GM04503 (cell line): ENCODE measurements at places on chromosomes 12 and 14.
A peak's percentile ranks its signal among the peaks of the same experiment; 100 is the strongest.

DNA sequence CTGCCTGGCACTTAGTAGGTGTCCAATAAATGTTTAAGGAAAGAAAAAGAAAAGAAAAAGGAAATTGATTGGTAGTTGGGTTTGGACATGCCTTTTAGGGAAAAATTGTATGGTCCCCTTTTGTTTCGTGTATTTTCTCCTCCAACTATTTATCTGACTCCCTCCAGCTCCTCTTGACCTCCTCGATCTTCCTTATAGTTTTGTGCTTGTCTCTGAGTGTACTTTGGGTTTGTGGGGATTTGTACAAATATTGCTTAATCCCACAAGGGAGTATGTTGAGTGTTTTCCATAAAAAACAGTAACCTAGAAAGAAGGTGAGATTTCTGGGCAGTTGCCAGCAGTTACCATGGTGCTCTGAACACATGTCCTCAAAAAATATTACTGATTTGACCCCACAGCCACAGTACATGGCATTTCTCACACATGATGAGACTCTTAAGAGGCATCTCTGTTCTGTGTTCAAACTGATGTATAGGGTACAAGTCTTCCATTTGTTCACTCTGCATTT lies 15.7 kb downstream of the PLEKHG7 start:
- no peak for DNase-seq

- DNase-seq: no peak
These were observed 771.3 kb upstream of the TBX3 start for GRCh38 chr12:115455268-115455681.

DNA sequence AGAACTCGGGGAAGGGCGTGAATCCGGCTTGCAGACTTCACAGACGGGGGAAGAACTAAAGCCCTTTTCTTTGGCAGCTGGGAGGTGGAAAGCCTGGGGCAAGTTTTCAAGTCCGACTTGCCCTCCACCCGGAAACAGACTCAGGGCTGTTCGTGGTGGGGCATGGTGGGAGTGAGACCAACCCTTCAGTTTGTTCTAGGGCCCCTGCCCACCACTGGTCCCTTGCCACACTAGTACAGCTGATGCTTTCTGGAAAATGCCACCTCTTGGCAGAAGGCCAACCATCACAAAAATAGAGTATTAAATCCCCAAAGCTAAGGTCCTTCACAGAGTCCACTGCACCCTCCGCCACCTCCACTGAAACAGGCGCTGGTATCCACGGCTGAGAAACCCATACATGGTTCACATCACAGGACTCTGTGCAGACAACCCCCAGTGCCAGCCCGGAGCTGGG lies 50.4 kb upstream of the DDX11 start:
- no peak for DNase-seq

GRCh38 chr12:65496617-65497016 lies 218.1 kb downstream of the MSRB3 start:
- no peak for DNase-seq

DNA sequence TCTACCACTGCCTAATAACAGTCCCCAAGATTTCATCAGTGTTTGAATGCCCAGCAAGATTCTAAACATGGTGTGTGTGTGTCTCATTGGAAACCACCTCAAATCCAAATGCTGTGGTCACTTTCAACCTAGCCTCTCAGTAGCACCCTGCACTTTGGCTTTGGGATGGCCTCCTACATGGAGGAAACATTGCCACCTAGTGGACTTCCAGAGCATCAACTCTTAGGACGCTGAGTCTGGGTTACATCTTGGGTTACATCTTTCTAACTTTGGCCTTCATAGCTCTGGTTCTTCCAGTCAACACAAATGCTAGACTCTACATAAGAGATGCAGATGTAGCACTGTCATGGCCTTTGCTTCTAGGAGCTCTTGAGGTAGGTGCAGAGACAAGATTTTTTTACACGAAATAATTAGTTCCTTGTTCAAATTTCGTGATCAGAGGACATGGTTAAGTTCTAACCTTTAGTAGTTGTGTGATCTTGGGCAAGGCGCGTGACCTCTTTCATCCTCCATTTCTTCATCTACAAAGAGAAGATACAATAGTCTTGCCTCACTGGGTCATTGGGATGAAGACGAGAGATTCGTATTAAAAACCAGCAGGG lies 113.5 kb upstream of the VASH1 start:
- DNase-seq: peak; percentile 11

- DNase-seq: no peak
These were observed 121.3 kb upstream of the CCND2 start for GRCh38 chr12:4152145-4152795.

DNA sequence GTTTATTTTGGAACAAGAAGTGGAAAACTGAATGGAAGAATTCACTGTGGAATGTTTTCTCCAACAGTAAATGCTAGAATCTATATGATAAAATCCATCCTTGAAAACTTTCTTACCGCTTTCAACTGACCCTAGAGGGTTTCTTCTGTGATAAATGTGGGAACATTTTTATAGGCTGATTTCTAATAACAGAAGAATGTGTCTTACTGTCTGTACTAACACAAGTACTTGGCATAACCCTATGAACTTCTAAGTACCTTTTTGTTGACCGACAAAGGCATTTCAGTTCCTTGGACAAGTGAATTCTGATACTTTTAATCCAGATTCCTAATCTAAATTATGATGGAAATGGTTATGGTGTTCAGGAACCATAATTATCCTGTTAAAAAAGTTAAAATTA lies 1109.7 kb upstream of the FLRT2 start:
- no peak for DNase-seq

DNA sequence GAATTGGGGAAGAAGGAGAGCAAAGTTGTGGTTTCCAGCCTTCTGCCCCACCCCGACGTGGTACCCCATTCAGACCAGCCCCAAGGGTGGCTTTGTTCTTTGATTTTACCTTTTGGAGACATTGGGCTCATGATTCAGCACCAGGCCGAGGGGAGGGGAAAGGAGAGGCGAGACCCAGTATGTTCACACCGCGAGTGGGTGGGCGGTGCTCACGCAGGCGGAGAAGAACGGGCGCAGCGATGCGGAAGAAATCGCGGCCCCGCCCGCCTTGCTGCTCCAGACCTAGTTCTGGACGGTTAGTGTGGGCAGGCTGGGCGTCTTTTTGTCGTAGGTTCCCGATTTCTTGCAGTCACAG lies 963 bp downstream of the ATL1 start:
- peak; percentile 9 for DNase-seq

DNA sequence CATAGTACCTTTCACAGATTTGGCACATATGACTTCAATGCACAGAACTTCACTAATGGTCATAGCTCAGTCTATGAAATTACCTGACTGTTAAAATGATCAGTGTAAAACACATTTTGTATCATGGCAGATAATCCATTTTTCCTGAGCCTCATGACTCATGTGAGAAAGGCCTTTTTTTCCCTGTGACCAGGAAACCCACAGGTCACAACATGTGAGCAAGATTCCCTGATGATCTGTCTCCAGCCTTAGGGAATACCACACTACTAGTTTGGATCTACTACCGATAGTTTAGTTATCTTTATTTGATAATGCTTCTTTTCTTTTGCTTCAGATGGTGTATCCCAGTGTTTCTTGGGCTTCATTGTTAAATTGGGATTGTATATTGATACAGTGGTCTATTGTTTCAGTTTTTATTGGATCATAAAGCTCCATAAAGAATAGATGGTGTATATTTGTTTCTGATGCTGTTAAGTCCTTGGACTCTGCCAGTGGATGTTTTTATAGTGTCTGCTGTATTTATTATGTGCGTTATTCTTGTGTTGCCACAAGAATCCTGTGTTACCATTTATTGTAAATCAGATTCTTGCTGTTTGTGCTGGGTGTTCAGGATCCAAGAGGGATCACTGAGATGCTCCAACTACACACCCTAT lies 248.7 kb upstream of the PELI2 start:
- DNase-seq: no peak

GRCh38 chr12:66662179-66662578 lies 16.7 kb downstream of the GRIP1 start:
- no peak for DNase-seq

- DNase-seq: no peak
These were observed 2.8 kb upstream of the SIX1 start for GRCh38 chr14:60651796-60652673.

DNA sequence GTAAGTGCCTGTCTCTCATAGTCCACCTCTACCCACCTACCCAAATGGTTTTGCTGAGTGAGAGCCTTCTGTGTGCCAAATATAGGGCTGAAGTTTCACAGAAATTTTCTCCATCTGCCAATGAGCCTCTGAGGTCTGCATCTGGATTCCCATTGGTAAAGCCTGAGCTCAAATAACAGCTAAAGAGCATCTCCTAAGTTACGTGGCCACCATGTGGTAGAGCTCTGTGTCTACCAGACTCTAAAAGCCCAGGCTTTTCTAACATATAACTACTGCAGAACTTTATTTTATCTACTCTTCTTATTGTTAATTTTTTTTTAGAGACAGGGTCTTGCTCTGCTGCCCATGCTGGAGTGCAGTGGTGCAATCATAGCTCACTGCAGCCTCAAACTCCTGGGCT lies 16.0 kb downstream of the AMDHD1 start:
- DNase-seq: no peak

DNA sequence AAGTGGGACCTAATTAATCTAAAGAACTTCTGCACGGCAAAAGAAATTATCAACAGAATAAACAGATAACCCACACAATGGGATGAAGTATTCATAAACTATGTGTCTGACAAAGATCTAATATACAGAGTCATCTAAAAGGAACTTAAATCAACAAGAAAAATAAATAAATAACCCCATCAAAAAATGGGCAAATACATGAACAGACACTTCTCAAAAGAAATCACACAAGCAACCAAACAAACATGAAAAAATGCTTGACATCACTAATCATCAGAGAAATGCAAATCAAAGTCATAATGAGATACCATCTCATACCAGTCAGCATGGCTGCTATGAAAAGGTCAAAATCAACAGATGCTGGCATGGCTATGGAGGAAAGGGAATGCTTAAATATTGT lies 466.9 kb downstream of the SOX5 start:
- no peak for DNase-seq

DNA sequence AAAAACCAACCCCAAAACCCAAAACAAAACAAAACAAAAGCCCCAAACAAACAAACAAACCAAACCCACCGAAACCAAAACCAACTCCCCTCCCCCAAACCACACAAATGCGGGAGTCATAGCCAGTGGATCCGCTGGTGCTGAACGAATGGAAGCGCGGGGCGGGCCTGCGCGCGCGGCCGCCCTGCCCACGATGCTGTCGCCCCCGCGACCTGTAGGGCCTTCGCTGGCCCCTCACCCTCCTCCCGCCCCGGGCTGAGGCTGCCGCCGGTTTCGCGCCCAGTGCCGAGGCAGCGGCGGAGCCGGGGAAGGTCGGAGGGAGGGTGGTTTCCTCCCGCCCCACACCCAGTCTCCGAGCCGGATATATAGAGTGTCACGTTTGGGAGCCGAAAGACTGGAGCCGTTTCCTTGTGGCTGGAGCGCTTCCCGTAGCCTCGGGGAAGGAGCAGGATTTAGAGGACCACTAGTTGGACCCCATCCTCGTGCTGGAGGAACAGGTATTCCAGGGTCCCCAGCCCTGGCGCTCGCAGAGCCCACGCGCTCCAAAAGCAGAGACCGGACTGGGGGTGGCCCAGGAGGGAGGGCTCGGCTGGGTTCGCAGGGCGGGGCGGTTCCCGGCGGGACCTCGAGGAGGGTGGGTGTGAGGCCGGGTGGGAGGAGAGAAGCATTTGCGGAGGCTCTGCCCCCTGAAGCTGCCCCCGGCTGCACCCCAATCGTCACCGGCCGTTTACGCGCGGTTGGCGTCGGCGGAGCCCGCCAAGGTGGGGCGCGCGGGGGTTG lies at the start of gene FAR2:
FAR2 (plus strand) TSS at position 368 of the 780 bp plus-strand sequence. CDS start 121,172 bp downstream, outside the sequence.
- no peak for DNase-seq

DNA sequence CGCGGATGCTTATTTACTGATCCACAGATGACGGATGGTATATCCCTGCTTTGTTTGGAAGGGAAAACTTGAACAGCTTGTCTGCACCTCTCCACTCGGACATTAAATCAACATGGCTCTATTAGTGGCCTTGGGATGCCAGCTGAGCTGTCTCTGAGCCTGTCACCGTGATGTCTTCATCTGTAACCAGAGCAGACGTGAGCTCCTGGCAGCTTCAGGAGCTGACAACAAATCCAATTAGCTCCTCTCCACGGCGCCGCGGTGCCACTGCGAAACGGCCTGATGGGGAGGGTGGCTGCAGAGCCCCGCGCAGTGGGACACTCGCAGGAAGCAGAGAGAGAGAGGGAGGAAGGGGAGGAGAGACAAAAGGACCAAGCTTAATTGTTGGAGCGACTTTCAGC lies 112.3 kb downstream of the PAPOLA start:
- DNase-seq: no peak

DNA sequence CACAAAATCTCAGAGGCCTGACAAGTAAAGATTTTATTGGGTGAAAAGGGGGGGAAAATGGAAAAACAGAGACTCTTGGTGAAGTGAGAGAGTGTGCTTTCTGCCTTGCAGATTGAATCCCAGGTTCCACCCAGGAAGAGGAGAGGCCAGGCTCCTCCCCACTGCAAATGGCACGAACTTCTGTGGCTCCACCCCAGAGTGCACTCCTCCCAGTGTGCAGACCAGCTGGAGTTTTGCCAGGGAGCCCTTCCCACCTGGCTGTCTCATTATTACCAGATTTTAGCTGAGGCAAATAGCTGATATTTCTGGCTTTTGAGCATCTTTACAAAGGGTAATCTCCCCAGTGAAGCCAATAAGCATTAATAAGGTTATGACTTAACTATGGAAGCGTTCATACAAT lies 51.9 kb downstream of the TESPA1 start:
- no peak for DNase-seq

GRCh38 chr14:100523843-100524169 lies 63.4 kb downstream of the BEGAIN start:
- no peak for DNase-seq

DNA sequence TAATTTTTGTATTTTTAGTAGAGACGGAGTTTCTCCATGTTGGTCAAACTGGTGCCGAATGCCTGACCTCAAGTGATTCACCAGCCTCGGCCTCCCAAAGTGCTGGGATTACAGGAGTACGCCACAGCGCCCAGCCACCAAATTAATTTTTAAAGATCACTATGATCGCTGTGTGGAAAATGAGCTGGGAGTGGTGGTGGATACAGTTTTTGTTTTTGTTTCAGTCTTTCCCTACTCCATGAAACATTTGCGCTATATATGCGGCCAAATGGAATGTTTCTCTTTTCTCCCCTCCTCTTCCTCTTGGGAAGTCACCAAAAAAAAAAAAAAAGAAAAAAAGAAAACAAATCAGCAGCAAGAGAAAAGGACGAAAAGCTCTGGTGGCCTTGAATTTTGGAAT lies 20.8 kb upstream of the P2RX4 start:
- DNase-seq: no peak

GRCh38 chr12:69095765-69096477 lies 143.4 kb upstream of the CPSF6 start:
- no peak for DNase-seq

GRCh38 chr12:116915326-116915725 lies 4.6 kb downstream of the FBXW8 start:
- DNase-seq: no peak

DNA sequence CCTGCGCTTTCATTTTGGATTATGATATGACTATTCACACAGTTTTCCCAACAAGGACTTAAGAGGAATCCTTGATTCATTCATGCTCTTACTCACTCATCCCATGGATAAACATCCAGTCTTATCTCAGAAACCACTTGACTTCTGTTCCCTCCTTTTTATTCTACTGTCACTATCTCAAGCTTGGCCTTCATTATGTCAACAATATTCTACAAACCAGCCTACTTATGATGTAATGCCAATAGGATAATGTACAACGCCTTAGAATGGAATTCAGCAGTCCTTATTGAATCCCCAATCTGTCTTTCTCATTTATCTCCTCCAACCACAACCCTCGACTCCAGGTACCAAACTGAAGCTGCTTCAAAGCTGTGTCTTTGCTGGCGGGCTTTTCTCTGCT lies 448.5 kb downstream of the PDZRN4 start:
- DNase-seq: no peak
